ENCODE measurements at places on chromosomes 2 and 18.

DNA sequence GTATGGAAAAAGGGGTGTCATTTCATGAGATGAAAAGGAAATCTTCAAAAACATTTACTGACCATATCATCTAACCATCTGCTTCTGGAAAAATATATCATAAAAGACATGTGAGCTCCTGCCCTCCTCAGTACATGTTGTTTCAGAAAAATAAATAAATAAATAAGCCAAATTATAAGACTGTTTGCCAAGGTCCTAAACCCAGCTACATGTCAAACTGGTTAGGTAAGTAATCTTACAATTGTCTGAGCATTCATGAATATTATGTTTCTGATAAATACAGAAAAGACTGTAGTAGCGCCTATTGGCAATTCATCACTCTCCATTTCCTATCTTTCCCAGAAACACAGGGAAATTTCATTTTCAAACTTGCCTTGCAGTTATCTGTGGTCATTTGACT, 138.9 kb upstream of the SETBP1 start:
- no peak for DNase-seq

DNA sequence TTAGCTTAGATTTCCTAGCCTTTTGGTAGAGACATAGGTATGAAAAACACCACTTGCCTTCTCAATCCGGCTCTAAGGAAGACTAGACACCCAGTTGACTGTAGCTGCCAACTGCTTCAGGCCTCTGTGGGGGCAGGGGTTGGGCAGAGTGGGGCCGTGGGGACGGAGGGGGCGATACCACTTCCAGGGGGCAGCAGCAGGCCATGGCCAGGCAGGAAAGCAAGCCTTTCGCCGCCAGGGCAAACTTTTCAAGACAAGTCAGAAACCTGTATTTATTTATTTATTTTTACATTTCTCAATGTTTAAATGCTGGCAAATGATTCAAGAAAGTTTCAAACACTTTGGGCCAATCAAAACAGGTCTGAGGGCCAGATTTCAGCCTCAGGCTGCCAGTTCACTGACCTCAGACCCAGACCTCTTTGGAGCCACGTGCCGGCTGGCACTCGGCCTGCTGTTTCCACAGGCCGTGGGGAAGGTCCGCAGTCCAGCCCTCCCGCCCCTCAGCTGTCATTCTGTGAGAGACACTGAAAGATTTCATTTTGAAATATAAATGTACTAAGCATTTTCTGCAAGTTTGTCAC, 63.8 kb downstream of the MEX3C start:
- no peak for DNase-seq

DNA sequence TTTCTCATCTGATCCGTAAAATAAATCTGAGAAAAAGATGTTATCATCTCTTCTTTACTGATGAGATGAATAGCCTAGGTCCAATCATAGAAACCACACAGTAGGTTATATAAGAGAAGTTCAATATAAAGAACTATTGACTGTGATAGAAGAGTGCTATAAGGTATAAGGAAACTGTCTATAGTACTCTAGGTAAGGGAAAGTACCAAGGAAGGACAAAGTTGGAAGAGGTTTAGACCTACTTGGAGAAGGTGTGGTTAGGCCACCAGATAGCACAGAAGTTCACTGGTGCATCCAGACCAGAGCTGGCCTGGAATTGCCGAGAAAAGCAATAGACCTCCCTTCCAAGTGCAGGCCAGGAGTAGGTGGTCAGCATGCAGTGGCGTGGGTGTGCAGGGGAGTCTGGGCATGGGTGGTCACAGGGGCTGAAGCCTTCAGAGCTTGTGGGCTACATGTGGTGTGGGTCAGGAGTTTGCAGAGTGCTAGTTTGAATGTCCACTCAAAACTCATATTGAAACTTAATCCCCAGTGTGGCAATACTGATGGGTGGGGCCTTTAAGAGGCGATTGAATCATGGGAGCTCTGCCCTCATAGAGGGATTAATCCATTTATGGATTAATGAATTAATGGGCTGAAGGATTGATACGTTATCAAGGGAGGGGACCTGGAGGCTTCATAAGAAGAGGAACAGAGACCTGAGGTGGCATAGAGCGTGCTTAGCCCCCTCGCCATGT, 86.3 kb downstream of the ALPK2 start:
- DNase-seq: no peak

DNA sequence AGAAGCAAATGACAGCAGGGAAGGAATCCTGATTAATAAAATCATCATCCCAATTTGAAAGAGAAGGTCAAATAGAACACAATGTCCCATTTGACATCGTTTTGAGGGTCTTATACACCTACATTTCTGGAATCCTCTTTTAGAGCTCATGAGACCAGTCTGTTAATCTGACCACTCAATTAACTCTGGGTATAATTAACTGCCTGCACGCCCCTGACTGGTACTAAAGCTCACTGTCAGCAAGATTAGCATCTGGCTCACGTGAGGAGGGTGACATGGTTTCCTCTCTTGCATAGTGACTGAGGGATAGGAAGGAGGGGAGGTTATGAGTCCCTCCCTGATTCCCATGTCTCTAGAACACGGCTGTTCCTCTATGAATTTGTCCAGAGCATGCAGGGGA, 124.3 kb downstream of the ICOS start:
- no peak for DNase-seq

GRCh38 chr2:74028741-74029140, 44.0 kb downstream of the TET3 start:
- DNase-seq: no peak
